ENCODE measurements at places on chromosomes 5 and 9.

DNA sequence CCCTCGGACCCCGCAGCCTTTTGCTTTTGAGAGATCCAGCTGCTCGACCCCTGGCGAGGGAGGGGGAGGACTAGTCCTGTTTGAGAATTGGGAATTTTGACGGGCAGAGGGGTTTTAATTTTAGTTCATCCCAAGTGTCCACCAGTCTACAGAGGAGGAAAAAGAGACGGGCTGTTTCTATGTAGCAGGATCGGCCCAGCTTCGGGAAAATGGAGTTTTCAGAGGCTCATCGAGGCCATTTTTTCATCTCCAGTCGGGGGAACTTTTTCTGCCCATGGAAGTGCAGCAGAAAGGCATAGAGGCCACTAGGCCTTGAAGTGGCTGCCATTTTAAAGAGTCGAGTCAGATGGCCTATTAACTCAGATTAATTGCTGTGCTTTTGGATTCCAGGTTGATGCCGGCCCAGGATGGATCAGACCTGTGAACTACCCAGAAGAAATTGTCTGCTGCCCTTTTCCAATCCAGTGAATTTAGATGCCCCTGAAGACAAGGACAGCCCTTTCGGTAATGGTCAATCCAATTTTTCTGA, 1.2 kb downstream of the NSD1 start:
- no peak for DNase-seq

DNA sequence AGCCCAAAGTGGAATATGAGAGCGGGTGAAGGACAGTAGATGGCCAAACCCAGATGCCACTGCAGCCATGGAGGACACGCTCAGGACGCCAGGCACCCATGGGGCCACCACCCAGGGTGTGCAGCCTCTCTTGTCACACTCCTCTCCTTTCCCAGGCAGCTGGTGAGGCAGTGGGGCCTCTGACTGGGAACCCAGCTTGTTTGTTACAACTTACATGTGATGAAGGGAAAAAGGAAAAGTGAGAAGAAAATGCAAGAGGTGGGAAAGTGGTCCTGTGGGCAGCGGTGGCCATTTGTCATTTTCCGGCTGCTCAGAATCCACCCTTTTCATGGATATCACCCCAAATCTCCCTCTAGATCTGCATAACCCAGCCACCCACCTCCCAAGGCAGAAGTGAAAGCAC, 62.7 kb upstream of the UNC5A start:
- no peak for DNase-seq

- DNase-seq: no peak
Measured at GRCh38 chr9:100397529-100398266, 29.2 kb upstream of the MSANTD3 start.

DNA sequence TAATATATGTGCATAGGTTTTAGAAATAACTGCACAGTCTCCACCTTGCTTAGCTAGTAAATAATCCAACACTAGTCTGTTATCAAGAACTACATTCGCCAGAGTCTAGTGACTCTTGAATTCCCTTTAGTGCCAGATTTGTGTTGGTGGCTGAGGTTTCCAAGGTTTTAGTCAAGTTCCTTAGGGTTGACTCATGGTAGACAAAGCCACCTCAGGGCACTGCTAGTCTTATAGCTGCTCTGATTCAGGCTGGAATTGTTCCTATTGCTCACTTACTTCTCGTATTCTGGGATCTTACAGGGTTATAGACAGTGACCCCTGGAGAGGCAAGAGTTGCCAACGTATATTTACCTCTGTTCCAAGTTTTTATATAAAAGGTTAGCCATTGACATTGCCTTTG, 1369.8 kb upstream of the CDH9 start:
- no peak for DNase-seq

DNA sequence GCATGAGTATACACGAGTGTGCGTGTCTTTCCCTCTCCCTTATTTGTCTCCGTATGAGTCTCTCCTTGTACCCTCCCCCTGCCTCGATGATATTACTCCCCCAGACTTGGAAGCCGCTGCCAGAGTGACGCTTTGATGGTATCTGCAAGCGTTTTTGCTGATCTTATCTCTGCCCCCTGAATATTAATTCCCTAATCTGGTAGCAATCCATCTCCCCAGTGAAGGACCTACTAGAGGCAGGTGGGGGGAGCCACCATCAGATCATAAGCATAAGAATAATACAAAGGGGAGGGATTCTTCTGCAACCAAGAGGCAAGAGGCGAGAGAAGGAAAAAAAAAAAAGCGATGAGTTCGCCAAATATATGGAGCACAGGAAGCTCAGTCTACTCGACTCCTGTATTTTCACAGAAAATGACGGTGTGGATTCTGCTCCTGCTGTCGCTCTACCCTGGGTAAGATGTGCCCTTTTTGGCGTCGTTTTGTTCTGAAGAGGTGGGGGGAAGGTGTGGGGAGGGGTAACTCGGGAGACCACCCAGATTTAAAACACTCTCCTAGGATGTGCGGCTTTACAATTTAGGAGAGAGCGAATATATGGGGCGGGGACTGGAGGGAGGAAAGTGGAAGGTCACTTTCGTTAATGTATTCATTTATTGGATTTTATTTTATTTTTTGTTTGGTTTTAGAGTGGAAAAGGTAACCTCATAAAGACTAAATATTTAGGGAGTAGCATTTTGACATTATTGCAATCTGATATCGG, at the start of gene GABRG2:
TSS of gene GABRG2 (plus strand) at position 119 of the 757 bp plus-strand sequence. CDS start at position 346, 227 bp downstream.
- DNase-seq: no peak

- DNase-seq: no peak
Measured at GRCh38 chr5:1316588-1317340, 21.9 kb upstream of the TERT start.

- DNase-seq: no peak
Measured at GRCh38 chr5:7794311-7794710, 56.6 kb downstream of the CFAP90 start.

DNA sequence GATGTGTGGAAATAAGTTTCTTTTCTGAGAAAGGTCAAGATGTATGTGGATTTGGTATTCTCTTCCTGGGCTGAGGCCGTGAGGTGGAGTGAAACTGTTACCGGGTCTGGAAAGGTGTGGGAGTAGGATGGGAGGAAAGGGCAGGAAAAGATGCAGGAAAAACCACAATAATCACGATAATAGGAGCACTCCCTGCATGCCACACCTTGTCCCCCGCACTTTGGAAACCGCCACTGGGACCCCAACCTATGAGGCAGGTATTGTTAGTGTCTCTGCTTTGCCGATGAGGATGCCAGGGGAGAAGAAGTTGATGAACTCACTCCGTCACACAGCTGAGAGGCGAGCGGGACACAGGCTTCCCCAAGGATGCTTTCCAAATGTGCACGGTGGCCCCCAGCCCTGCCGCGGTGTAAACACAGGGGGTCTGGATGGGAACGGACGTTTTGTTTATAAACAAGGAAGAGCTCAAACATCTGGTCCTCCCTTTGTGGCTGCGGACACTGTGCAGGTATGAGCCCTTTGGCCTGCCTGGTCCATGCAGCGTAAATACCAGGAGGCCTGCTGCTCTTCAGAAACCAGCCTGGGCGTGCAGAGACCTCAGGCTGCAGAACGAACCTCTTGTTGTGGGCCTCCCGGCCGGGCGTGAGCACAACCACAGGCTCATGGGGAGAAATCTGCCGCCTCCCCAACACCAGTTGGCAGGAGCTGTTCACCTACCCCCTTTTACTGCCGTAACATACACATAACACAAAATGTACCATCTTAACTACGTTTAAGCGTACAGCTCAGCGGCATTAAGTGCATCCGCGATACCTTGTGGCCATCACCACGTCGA, 126.7 kb downstream of the COL23A1 start:
- DNase-seq: no peak

DNA sequence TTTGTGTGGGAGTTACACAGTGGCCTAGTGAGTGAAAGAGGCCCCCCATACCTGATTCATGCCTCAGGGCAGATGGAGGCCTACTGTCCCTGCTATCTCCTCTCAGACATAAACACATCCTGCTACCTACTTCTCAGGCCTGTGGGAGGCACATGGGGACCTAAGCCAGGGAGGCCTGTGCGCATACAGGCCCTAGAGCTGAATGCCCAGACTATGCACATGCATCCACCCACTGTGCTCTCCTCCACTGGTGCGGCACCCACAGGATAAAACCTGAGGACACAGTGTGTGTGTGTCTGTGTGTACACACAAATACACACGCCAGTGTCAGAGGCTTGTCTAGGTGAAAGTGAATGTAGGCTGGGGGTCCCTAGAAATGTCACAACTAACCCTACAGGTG, 1.4 kb downstream of the PAX5 start:
- no peak for DNase-seq

DNA sequence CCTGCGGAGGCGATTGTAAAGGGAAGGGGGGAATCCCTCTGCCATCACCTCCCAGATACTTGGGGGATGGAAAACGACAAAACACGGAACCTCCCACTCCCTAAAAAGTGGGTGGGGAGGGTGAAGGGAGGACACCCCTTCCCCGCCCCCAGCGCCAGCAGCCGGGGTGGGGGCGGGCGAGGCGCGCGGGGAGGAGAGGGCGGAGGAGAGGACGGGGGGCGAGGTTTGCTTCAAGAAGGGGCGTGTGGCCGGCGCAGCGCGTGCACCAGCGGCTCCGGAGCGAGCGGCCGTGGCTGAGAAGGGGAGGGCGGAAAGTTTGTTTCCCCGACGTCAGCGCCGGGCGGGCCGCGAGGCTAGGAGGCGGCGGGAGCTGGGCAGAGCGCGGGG, at the start of gene PRRX2:
TSS of gene PRRX2 (plus strand) at position 259 of the 387 bp plus-strand sequence. CDS start 221 bp downstream, outside the sequence.
- DNase-seq: peak; percentile 21

DNA sequence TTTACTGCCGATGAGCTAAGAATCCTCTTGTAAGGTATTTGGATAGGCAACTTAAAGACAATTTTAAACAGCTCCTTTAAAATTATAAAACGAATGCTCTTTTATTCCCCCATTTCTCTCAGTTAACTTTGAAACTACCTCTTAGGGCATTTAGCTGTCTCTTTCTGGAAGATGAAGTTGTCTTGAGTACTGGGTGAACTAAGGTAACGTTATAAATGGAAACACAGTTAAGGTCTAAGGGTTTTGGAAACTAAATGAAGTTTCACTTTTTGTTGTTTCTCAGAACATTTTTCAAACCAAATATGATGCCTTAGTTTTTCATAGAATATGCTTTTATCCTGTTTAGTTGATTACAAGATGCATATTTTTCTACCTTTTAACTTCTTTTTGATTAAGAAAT, 6.8 kb downstream of the UBE2R2 start:
- no peak for DNase-seq

GRCh38 chr9:116516456-116516855, 170.6 kb upstream of the TRIM32 start:
- no peak for DNase-seq

- peak; percentile 74 for DNase-seq
Measured at GRCh38 chr5:65121880-65122436, 353.2 kb downstream of the CWC27 start.

DNA sequence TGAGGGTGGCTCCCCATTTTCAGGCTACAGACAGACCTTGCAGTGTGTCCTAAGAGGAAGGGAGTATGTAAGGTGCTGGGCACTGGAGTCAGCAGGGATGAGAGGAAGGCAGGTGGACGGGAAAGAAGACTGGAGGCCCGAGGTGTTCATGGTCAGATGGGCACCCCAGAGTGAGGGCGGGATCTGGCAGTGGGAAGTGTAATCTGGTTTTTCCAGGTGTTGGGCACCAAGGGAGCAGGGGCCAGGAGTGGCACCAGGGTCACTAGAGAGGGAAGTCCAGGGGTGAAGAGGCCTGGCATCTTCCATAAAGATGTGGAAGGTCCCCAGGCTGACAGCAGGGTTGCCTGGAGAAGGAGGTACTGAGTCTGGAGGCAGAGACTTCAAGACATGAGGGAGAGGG, 29.7 kb downstream of the PITX1 start:
- no peak for DNase-seq

DNA sequence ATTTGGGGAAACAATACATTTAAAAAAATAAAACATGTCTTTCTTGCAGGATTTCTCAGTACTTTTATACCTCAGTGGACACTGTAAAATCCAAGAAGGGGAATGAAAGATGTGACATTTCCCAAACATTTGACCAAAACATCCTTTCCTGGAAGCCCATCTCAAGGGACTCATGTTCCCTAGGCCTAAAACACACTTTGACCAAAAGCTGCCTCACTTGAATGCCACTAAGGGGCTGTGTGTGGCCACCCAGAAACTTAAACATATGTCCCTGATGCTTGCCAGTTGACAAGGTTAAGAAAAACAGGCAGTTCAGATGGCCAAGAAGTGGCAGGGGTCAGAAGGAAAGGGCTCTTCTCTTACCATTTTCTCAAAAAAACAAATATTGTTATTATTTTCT, 73.6 kb downstream of the EPB41L4B start:
- no peak for DNase-seq

GRCh38 chr5:77139001-77139400, 51.9 kb upstream of the ZBED3 start:
- no peak for DNase-seq

- no peak for DNase-seq
Measured at GRCh38 chr9:68609901-68610415, 69.3 kb upstream of the TMEM252 start.

- DNase-seq: no peak
Measured at GRCh38 chr5:1926071-1926440, 43.3 kb upstream of the IRX4 start.

DNA sequence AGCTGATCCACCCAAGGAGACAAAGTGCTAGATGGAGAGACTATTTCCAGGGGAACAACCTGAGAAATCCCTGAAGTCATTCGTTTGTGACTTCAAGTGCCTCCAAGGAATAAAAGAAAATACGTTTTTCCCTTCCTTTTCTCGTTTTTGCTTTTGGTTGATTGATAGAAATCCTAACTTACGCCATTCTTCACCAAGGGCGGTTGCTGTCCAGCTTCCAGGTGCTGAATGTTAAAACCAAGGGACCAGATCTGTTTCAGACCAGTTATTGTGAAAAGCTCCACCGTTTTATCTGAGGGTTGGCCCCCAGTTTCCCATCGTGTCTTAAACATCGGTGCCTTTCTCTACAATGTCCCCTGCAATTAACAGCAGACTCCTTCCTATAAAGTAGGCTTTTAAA, 600.7 kb upstream of the SGCD start:
- no peak for DNase-seq

DNA sequence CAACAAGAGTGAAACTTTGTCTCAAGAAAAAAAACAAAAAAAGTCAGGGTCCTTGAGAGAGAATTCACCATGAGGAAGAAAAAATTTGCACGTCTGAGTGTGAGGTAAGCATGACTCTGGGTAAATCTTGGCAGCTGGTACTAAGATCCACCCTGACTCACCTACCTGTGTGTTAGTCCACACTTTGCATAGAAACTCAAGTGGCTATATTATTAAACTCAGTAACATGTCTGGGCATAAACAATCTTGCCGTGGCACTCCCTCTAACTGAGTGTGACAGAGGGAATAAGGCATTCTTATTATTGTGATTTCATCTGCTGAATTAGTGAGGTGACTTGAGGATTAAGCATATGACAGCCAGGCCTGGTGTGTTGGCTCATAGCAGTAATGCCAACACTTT, 259.4 kb upstream of the VLDLR start:
- DNase-seq: no peak

DNA sequence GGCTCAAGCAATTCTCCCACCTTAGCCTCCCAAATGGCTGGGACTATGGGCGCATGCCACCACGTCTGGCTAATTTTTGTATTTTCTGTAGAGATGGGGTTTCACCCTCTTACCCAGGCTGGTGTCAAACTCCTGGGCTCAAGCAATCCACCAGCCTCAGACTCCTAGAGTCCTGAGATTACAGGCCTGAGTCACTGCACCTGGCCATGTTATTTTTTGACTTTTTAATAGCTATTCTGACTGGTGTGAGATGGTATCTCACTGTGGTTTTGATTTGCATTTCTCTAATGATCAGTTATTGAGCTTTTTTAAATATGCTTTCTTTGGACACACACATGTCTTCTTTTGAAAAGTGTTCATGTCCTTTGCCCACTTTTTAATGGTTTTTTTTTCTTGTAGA, 38.2 kb downstream of the FBXW2 start:
- DNase-seq: no peak

Data from inflammatory macrophage treated with lipopolysaccharide for 1 hour (primary cell).